Stimulated activated CD8-positive, alpha-beta memory T cell treated with anti-CD3 and anti-CD28 coated beads, Interleukin-4, amount 100 ng/mL, for 48 hours (primary cell): ENCODE measurements at places on chromosomes 4 and X.
A peak's percentile ranks its signal among the peaks of the same experiment; 100 is the strongest.

DNA sequence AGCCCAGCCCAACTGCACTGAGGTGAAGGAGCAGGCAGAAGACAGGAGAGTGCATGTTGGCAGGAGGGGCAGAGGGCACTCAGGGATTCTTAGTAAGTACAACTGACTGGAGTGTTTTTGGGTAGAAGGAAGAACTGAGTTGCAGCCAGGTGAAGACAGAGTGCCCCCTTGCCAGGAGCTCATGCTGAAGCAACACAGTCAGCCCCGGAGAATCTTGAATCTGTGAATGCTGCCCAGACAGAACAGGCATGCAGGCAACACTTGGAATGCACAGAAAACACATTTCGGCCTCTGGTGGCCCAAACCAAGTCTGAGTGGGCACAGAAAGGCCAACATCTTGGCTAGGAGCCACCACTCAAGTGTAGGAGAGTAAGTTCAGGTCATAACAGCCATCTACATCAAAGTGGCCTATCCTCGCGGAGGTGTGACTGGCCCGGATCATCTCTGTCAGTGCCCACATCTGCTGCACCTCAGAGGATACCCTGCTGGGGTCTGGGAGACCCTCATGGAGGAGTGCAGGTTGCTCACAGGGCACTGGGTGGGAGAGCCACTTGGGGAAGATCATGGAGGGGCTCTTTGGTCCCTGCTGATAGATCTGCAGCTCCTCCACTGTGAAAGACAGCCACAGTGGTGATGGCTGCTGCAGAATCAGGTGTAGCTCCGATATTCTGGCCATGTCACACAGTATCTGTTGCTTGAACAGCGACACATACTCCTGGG is 40.4 kb downstream of the USP11 start:
- DNase-seq, result no peak

GRCh38 chr4:110639207-110640090 is 16.6 kb upstream of the PITX2 start:
- no peak for DNase-seq

DNA sequence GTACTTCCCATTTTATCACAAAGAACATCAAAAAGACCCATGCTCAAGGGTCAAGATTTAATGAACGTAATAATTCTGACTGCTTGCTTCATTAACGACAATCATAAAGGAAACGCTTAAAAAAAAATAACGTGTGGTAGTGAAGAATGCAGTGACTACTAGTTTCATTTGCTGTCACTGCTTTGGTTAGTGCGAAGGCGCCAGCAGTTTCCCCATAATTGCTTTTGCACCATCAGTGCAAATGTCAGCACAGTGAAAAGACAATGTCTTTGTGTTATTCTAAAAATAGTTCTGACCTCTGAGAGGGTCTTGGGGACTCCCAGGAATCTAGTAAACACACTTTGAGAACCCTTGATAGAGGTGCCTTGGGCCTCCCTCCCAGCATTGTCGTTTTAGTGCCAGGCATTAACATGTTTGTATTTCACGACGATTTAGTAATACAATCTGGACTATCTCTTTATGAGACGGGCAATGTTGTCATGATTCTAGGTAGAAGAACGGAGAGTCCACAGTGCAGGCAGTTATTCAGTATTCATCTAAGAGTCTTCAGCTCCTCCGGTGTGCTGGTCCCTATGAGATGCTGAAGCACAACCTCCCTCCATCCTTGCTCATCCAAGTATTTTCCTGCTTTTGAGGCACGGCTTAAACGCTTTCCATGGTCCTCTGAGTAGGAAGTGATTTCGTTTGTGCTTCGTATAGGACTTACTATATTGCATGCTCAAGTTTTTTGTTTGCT is 71.0 kb downstream of the AFF1 start:
- peak; percentile 39 for DNase-seq

GRCh38 chr4:15405018-15405417 is 22.8 kb upstream of the C1QTNF7 start:
- no peak for DNase-seq

DNA sequence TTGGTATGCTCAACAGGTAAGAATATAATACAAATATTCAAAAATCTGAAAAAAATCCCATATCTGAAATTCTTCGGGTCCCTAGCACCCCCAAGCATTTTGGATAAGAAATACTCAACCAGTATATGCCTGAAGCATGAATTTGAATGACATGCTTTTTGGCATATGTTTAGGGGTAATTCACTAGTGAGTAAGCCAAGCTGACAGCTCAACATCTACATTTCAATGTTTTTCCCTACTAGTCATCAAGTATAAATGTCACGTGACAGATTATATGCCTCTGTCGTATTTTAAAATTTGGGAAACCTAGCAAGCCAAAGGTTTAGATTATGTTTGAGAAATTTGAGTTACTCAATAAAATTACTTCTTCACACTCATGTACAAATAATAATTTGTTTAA is 125.1 kb downstream of the FGF16 start:
- no peak for DNase-seq

DNA sequence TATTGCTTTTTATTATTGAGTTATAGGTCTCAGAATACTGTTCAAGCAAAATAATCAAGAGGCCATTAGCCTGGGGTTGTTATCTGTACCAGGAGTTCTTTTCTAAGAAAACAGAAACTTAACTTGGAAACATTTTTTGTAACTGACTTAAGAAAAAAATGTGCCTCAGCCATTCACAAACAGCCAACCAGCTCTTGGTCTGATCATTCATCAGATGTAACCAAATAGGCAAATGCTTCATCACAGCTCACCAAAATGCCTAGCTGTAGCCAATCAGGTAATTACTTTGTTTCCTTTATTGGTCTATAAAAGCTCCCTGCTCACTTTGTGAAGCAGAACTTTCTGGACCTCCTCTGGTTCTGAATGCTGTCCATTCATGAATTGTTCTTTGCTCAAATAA is 387.7 kb downstream of the FAT4 start:
- DNase-seq, result no peak

DNA sequence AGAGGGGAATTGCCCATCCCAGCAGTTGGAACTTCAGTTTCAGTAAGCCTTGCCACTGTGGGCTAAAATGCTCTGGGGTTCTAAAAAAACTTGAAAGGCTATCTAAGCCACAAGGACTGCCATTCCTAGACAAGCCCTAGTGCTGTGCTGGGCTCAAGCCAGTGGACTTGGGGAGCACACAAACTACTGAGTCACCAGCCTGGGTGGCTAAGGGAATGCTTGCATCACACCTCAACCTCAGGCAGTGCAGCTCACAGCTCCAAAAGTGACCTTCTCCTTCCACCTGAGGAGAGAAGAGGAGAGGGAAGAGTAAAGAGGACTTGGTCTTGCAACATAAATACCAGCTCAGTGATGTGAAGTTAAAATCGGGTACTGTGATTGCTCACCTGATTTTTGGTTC is 116.7 kb upstream of the GLRA2 start:
- no peak for DNase-seq

DNA sequence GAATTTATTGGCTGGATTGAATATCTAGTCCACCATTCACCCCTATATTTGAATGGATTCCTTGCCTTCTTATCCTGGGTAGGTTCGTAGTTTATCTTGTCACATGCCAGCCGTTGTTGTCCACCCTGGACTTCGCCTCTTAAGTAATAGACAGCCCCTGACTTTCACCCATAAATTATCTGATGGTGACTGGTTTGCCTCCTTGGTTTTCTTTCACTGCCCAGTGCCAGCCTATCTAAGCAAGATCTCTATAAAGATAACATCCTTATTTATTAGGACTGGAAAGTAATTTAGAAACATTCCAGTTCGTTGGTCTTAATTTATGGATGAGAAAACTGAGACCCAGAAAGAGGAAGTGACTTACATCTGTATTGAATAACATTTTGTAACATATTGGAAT is 410.3 kb downstream of the RPA4 start:
- DNase-seq, result no peak

GRCh38 chr4:26375551-26375950 is 54.7 kb downstream of the RBPJ start:
- no peak for DNase-seq

DNA sequence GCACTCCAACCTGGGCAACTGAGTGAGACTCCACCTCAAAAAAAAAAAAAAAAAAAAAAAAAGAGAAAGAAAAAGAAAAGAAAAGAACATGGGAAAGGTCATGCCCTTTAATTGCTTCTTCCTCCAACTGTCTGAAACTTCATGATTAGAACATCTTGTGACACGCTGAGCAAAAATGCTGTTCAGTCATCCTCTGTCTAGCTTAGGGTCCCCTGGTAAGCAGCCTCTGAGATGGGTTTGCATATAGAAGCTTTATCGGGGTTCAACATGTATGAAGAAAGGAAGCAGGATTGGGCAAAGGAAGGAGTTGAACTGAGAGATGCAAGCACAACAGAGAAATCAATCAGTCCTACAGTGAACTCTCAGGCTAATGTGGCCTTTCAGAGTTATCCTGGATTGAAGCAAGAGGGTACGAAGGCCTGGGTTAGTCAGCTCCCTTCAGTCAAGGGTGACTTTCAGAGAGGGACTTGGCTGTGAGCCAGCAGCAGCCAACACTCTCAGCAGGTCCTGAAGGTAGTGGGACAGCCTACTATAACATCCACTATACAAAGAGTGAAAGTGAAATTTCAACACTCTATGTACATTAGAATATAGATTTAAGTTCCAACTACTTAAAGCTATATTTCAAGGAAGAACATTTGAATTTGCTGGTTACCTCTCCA is 11.4 kb downstream of the MAOB start:
- DNase-seq, result no peak

- DNase-seq, result no peak
Observed at GRCh38 chr4:147813973-147814372, 82.1 kb downstream of the ARHGAP10 start.

GRCh38 chrX:39982948-39983347 is 114.8 kb downstream of the BCOR start:
- DNase-seq, result no peak

DNA sequence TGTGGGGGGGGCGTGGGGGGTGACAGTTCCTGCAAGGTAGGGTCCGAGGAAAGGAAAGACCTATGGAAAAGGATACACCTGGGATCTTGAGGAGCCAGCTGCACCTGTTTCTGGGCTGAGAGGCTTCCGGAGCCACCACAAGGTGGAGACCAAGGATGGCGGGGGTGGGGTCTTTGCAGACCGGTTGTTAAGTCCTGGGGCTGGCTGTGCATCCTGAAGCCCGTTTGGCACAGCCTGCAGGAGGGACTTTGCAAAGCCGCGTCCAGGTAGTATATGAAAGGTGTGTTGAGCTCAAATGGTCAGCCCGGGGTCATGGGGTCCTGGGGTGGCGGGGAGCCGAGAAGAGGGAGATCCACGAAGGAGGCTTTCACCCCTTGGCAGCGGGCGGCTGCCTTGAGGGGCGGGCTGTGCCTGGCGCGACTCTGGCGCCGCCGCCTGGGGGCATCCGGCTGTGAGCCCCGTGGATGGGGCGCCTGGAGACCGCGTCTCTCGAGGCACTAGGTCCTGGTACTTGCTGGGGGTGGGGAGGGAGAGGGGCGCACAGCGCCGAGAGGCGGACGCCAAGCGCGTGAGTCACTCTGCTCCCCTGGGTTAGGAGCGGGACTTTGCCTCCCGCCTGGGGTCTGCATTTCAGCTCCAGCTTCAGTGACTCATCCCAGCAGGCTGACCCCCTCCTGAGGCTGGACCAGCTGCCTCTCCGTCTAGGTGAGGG is 58.2 kb upstream of the DYNLT3 start:
- DNase-seq, result peak; percentile 26

GRCh38 chrX:121987835-121988234 is 940.4 kb downstream of the GLUD2 start:
- no peak for DNase-seq

GRCh38 chr4:10577508-10578426 is 106.8 kb downstream of the CLNK start:
- DNase-seq, result no peak

- no peak for DNase-seq
Observed at GRCh38 chr4:127441571-127441970, 191.2 kb upstream of the INTU start.

DNA sequence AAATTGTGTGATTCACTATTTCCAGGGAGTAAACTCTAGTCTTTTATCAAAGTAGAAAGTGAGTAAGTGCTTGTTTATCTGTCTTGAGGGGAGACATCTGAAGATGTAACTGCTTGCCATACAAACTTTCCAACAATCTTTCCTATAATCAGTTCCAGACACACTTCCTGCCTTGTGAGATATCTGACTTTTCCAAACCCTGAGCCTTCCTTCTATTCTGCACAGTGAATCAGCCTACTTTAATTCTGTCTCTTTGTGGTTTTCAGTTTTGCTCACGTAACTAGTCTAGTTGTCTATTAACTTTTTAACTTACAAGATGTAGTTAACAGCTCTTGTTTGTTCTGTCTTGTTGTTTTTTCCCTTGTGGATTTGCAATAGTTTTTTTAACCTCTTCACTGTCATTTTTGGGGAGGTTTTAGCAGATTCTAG is 947.8 kb downstream of the C4orf33 start:
- DNase-seq, result no peak

DNA sequence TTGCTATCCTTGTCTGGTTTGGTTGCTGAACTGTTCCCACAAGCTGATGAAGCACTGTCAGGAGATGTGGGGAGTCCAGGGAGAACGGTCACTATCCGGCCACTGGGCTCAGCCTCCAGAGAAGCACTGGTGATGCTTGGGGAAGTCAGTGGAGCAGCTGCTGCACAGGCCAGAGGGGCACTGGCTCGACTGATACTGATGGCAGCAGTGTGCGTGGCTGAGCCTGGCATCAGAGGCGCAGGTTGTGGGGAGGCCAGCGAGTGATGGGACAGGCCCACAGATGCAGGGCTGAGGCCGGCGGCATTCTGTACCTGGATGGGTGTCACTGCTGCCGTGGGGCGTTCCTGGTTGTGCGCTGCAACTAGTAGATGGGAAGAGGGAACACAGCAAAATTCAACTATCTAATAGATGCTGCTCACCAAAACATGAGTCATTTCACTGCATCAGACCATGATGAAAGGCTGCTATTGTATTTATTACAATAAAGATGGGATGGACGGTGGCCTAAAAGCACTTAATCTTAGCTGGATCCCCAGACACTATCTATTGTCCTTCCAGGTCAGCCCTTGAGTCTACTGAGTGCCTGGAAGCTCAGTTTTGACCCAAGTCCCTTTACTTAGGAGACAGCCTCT is 106.3 kb upstream of the CBR4 start:
- DNase-seq, result no peak

DNA sequence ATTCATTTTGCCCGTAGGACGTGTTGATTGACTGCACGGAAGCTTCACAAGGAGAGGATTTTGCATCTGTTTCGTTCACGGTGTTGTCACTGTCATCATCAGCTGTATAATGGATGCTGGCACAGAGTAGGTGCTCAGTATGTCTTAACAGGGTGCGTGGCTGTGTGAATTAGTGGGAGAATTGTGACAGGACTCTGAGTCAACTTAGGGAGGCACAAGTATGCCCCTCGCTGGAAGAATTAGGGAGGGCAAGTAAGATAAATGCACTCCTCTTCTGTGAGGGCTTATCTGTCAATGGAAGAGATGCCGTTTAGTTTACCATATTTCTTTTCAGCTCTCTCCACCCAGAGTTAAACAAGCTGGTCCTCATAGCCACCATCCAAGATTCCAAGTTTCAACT is 107.2 kb downstream of the TRIML1 start:
- DNase-seq, result no peak

DNA sequence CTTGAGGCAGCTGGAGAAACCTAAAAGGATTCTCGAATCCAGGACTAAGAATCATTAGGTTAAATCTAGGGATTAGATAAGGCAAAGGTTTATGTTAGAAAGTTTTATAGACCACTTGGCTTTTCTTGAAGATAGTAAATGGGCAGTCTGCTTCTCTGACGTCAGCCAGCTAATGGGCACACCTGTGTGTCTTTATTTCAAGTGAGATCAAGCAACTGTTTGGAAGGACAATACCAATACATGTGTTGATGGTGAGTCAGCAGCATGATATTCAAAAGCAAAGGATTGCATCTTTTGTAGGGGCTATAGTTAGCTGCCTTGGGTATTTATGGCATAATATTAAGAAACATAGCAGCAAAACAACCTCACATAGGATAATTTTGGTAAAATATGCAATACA is 46.5 kb upstream of the GRPR start:
- DNase-seq, result no peak
